ENCODE measurements at places on chromosomes 11 and 22.

GRCh38 chr22:17302616-17303015 is 66.6 kb upstream of the CECR2 start:
- DNase-seq = no peak

DNA sequence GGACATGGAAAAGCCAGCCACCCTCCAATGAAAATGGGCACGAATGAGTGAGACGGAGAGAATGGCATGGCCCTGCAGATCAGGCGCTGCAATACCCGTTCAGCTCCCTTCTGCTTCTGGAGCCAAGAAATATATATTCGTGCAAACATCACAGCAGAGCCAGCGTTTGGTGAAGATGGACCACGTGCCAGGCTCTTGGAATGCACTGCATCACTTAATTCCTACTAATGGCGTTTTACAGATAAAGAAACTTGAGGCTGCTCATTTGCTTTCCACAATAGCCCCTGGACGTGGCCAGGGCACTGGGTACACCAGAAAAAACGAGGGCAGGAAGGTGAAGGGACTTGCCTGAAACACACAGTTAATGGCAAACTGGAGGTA is 1.6 kb upstream of the FXYD2 start:
- DNase-seq = no peak

DNA sequence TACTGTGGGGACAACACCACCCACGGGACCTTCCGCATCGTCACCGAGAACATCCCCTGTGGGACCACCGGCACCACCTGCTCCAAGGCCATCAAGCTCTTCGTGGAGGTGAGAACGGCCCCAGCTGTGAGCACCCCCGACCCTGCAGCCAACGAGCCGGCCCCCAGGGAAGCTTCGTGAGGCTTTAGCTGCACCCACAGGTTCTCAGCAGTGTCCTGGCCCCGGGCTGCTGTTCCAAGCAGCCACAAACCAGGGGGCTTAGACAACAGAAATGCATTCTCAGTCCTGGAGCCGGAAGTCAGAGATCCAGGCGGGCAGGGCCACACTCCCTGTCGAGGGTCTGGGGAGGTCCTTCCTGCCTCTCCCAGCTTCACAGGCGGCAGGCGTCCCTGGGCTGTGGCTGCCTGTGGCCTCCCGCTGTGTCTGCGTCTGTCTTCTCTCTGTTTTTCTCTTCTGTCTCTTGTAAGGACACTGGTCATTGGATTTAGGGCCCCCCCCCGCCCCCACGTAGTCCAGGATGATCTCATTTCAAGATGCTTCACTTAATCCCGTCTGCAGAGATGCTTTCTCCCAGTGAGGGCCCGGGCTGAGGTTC is 12.5 kb downstream of the MUC5B start:
- no peak for DNase-seq

DNA sequence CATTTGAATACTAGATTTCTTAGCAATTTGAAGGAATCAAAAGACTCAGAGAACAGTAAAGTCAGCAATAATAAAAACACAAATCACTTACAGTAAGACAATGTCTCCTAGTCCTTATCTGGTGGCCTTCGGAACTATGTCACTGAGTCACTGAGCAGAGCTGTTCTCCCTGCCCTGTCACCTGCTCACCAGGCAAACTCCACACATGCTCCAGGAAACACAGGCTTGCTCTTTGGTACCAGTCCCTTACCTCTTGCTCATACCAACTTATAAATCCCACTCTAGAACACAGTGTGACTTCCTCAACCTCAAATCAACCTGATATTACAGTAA is 81.1 kb upstream of the CHRM4 start:
- no peak for DNase-seq

All from stimulated activated CD8-positive, alpha-beta memory T cell treated with anti-CD3 and anti-CD28 coated beads, Interleukin-15, amount 100 ng/mL, for 48 hours (primary cell).